Calu3 (cell line): ENCODE measurements at places on chromosomes 5 and 9. TPM values are rescaled to one million over a fixed set of nuclear protein-coding genes. Genes with fewer than 3 reads are reported as not detected.
A peak's percentile ranks its signal among the peaks of the same experiment; 100 is the strongest.

PPP3R2 gene
- total RNA-seq = not detected in 2 replicates

CDX1 gene
- not detected in 2 replicates for total RNA-seq

SLC36A2 gene
- not detected in 2 replicates for total RNA-seq

- H3K27me3 ChIP-seq = no peaks in the 10 kb centered on the region
- no peaks in the 10 kb centered on the region for H3K36me3 ChIP-seq
- no peaks in the 10 kb centered on the region for H3K4me1 ChIP-seq
- no peak overlapping the region for H3K4me3 ChIP-seq
- no peak for DNase-seq
- no peak overlapping the region for H3K27ac ChIP-seq
These were observed 2.6 kb upstream of the FREM1 start for GRCh38 chr9:14912859-14913258.

DNA sequence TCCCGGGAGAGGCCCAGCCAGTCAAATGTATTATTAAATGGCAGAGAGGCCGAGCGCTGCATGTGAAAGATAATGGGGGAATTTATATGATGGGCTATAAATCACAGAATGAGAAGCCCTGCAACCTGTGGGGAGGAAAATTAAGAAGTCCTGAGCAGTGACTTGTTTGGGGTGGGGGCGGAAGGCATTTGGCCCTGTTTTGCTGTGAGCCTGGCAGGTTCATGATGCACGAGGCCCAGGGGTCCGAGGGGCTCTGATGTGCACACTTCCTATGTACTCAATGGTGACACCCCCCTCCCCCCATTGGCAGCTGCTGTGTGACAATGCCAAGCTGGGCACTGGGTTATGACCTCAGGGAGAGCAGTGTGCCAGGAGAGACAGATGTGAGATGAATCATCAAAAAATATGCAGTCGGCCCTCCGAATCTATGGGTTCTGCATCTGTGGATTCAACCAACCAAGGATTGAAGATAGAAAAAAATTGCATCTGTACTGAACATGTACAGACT, 13.7 kb upstream of the DAB2IP start:
- DNase-seq = no peak
- peaks cover 35% of the 10 kb centered on the region for H3K4me1 ChIP-seq
- H3K36me3 ChIP-seq = no peaks in the 10 kb centered on the region
- no peak overlapping the region for H3K27ac ChIP-seq

DNA sequence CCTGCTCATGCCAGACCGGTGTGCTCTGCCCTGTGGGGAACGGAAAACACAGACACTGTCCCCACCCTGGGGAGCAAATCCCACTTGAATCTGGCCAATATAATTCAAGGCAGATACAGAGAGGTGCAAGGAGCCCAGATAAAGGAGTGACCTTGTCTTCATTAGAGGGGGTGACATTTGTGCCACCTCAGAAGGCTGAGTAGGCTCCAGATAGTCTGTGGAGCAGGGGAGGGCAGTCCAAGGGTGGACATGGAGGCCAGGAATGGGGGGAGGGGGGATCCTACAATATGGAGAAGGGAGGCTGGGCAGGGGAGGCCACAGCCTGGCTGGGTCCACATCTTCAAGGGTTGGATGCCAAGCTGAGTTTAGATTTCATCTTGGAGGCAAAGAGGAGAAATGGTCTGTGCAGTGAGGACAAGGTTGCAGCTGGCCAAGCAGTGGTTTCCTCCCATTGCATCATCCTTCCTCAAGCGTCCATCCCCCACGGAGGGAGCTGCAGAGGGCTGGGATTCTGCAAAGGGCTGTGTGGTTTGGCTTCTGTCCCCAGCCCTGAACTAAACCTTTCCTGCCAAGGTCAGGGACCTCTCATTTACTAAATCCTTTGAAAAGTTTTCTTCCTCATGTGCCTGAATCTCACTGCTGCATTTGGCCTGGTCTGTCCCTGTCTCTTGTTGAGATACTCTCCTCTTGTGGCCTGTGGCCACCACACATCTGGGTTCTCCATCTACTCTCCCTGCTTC, 60.1 kb downstream of the GALNT12 start:
- H3K27ac ChIP-seq = peak overlapping the region; percentile 72
- peaks cover 12% of the 10 kb centered on the region for H3K4me1 ChIP-seq
- no peaks in the 10 kb centered on the region for H3K36me3 ChIP-seq
- DNase-seq = no peak
- no peak overlapping the region for H3K4me3 ChIP-seq

DNA sequence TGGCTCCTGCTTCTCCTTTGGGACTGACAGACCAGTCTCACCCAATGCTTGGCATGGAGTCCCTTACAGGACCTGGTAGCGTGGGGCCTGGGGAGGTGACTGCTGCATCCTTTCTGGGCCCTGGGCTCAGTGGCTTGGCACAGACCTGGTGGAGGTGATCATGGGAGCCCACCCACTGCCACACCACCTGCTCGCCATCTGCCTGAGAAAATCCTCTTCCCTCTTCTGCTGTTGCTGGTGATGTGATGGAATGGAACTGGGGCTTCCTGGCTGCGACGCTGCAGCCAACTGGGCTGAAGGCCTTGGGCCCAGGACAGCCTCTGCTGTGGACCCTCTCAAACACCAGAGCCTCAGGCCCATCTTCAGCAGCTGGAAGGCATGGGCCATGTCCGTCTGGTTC, 122.5 kb upstream of the PANK3 start:
- DNase-seq = no peak
- H3K36me3 ChIP-seq = no peaks in the 10 kb centered on the region
- H3K27ac ChIP-seq = no peak overlapping the region
- peaks cover 81% of the 10 kb centered on the region for H3K27me3 ChIP-seq
- no peak overlapping the region for H3K4me3 ChIP-seq

DNA sequence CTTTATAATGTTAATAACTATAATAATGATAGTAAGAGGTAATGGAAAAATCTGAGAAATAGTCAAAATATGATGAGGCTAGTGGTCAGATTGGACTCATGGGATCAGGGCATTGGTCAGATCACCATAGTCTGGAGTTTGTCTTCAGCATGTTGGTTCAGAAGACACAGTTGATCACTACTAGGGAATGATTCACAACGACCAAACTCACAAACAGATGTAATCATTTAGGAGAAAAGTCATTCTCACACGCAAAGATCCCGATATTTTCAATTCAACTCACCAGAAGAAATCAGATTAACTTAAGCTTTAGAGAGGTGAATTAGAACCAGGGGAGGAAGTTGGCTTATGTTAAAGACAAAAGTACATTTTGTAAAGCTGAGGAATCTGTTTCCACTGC, 131.8 kb downstream of the LURAP1L start:
- H3K27ac ChIP-seq = no peak overlapping the region
- H3K36me3 ChIP-seq = peaks cover 5% of the 10 kb centered on the region
- no peaks in the 10 kb centered on the region for H3K4me1 ChIP-seq
- H3K27me3 ChIP-seq = no peaks in the 10 kb centered on the region
- no peak for DNase-seq
- H3K4me3 ChIP-seq = no peak overlapping the region
